WERI-Rb-1 (cell line): ENCODE measurements at places on chromosomes 16 and 17.

- DNase-seq = no peak
Measured at GRCh38 chr16:17466876-17467275, 3.9 kb downstream of the XYLT1 start.

DNA sequence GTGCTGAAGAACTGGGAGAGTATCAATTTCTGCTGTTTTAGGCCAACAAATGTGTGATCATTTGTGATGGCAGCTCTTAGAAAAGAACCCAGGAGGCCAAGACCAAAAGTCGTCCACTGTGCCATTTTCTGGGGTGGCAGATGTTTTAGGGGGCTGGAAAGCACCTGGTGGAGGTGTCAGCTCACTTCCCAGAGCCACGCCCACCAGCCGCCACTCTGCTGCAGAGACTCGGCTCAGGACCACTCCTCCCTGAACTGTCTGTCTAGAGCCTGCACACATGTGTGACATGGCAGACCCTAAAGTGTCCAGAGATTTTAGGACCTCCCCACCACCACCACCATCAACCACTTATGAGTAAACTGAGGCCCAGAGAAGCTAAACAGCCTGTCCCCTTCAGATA is 23.9 kb upstream of the RPL38 start:
- no peak for DNase-seq

GRCh38 chr16:8519179-8519578 is 71.1 kb downstream of the TMEM114 start:
- no peak for DNase-seq

- peak; percentile 89 for DNase-seq
Measured at GRCh38 chr17:78133971-78134898, 3.7 kb downstream of the TMC8 start.

DNA sequence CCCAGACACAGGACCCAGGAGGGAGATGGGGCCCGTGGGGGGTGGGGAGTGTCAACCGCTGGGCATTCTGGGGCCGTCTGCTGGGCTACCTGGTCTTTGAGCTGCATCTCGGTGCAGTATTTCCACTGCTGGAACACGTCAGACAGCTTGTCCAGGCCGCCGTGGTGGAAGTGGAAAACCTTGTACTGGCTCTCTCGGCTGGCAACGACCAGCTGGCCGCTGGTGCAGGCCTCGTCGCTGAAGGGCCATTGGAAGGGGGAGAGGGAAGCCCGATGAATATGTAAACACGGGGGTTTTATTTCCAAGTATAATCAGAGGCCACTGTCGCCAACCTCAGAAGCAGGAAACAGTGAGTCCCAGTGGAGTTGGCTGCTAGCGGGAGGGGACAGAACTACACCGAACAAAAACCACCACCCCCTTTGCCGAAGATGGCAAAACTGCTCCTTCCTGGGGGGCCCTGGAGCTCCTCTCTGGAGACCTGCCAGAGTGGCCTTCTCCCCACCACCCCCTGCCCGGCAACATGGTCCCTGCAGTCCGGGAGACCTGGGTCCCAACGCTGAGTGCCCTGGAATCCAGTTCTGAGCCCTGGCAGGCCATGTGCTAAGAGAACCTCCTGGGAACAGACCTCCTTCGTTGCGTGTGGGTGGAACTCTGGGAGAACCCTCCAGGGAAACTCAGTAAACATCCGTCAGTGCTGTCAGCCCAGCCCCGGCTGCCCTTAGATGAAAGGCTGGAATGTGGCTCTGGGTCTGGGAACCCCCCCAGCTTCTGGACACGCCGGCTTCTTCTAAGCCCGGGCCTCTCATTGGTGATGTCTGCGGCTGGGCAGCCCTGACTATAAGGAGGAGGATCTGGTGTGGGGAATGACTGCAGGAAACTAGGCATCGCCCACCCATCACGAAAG is 84.1 kb downstream of the TBC1D16 start:
- DNase-seq = peak; percentile 8

DNA sequence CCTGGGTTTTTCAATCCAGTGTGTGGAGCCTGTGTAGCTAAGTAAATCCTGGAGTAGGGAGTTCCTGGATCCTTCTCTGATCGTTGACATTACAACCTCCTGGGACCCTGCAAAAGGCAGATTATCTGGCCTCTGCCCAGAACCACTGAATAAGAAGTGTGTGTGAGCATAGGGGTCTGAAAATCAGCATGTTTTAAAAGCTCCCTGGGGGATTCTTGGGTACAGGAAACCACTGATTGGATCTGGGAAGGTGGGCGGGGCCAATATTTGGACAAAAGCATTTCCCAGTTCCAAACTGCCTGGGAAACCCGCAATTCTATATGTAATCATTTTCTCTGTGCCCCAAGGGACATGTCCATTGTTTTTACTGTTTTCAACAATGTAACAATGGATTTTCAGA is 27.2 kb upstream of the BEAN1 start:
- DNase-seq = no peak

- no peak for DNase-seq
Measured at GRCh38 chr17:65220732-65221131, 83.6 kb downstream of the RGS9 start.

- no peak for DNase-seq
Measured at GRCh38 chr17:42378959-42379594, 9.2 kb downstream of the STAT3 start.

DNA sequence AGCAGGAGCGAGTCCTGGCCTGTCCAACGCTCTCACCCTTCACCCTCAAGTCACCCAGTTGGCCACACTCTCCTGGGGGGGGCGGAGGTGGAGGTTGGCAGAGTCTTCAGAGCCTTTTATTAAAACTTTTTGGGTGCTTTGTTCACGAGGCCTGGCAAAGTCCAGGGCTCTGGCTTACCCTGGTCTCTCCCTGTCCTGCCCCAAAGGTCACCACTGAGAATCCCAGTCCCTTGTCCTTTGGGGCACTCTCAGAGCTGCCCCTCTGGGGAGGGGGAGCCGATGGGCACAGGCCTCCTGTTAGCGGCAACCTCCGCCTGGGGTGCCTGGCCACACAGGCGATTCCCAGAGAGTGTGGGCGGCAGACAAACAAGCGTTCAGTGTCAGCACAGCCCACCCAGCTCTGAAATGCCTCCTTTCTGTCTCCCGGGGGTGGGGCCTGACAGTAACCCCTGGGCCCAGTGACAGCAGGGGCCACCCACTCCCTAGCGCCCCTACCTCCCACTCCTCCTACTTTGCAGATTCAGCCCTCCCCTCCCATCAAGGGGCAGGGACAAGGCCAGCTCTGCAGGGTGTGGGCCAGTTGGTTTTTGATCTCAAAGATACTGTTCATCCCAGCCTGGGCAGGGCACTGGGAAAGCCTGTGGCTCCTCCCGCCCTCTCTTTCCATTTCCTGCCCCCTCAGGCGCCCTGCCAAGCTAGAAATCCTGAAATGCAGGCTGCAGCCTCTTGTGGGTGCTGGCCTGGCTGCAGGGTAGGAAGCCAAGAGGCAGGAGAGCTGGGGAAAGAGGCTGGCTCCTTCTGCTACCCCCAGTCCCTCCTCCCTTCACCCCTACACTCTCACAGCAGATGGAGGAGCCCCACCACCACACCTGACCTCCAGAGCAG is 36.6 kb upstream of the EMP2 start:
- no peak for DNase-seq

GRCh38 chr16:29641561-29641960 is 21.5 kb upstream of the SPN start:
- no peak for DNase-seq

DNA sequence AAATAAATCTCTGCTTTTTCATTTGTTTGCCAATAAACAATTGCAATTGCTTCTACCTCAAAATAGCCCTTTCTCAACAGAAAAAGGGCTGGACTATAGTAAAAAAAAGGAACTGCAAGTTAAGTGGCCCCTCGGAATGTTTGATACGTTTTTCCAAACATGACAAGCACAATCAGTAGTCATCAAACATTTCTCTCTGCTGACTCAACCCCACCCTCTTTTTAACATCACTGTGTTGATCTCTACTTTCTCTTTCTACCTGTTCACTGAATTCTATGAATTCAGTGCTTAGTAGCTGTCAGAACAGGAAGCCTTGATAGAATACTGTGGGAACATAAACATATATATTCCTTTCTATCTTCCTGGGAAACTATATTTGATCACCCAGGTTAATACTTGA is 116.5 kb upstream of the AXIN2 start:
- DNase-seq = no peak

DNA sequence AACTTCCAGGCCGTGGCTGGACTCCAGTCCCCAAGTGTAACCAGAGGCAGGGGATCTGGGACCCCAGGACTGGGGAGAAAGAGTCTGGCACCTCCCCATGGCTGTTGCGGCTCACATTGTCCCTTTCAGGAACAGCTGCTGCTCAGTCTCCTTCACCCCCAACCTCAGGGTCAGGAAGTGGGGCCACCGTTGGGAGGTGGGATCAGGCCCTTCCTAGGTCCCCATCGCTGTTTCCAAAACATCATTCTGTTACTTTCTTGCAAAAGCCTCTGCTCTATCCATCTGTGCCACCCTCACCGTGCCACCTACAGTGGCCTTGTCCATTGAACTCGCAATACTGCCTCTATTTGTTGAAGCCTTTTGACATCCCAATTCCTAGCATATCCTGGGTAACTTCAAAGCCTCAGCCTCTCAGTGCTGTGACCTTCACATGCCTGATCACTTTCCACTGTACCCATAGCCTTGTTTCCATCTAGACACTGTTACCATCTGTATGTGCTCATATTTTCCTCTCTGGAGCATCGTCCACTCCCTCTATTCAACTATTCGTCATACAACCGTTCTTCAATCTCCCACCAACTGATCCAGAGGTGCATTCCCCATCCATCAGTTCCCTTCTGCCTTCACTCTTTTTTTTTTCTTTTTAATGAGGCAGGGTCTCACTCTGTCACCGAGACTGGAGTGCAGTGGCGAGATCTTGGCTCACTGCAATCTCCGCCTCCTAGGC is 15.0 kb upstream of the SRCIN1 start:
- DNase-seq = no peak

DNA sequence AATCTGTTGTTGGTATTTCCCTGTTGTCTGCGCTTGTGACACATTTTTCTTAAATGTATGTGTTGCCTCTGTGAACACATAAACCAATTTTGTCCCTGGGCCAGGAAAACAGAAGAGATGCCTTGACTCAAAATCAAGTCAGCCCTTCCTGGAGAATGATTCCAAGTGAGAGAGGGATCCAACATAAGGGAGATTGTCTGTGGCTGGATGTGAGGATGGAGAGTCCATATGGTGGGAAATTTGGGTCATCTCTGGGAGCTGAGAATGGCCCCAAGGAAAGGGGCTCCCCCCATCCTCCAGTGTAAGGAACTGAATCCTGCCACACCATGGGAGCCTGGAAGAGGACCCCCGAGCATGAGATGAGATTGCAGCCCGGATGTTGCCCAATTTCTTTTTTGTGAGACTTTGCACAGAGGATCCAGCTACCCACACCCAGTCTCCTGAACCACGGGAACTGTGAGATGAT is 13.5 kb downstream of the CRYM start:
- no peak for DNase-seq

- no peak for DNase-seq
Measured at GRCh38 chr17:37083456-37083855, 134.7 kb downstream of the AATF start.

DNA sequence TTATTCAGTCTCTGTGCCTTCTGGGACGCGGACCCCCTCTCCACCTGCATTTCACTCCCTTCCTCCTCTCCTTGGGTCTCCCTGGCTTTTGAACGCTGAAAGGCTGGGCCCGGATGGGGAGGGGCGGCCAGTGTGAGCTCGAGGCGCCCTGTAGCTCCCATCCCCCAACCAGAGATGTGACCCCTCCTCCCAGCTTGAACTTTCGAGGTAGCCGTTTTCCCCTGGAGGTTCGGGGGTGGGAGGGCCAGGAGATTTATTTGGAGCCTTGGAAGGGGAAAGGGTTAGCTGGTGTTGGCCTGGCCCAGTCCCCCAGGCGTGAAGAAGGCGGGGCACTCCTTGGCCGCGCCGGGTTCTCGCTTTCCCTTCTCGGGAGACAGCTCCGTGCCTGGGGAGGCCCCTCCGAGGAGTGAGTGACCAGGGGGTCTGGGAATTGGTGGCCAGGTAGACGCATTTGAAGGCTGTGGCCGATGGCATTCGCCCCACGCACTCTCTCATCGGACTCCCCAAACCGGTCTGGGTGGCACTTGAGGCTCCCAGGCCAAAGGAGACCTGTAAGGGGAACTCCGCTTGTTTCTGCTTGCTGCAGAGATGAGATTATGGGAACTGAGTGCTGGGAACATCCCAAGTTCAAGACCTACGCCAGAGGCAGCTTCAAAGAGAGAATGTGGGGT is 942 bp downstream of the LDAF1 start:
- DNase-seq = peak; percentile 49

DNA sequence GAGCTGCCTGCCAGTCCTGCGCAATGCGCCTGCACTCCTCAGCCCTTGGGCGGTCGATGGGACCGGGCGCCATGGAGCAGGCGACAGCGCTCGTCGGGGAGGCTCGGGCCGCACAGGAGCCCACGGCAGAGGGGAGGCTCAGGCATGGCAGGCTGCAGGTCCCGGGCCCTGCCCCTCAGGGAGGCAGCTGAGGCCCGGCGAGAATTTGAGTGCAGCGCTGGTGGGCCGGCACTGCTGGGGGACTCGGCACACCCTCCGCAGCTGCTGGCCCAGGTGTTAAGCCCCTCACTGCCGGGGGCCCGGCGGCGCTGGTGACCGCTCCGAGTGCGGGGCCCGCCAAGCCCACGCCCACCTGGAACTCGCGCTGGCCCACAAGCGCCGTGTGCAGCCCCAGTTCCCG is 13.6 kb upstream of the FADS6 start:
- no peak for DNase-seq

DNA sequence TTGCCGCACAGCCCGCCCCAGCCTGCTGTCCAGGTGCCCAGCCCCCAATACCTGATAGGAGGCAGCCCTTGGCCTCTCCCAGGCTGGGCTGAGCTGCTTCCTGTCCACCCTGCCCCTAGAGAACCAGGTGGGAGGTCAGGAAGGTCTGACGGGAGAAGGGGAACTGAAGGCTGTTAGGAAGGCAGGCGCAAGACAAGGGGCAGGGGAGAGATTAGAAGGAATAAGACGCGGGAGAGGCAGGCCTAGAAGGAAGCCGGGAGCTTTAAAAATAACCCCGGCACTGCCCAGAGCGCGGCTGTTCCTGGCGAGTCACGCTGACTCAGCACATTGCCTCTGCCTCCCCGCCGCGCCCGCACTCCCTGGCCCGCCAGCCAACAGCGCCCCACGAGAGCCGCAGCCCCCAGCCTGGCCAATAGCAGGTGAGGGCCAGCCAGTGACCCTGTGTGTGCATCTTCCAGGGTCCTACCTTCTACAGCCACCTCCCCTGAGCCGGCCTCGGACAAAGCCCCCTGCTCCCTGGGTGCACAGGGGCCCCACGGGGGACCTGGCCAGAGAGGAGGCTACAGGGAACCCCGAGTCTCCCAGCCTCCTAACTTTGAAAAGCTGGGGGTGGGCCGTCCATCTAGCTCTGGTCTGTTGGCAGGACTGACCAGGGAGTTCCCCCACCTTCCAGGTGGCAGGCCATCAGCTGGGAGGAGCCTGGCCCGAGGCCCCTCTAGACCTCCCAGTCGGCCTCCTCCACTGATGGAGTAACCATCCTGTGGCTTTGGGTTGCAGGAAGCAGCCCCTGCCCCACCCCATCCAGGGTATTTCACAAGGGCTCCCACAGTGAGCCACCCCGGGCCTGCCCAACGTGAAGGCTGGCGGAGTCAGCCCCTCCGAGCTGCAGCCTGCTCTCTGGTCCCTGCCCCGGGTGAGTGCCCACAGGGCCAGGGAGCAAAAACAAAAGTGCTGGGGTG is 4.0 kb downstream of the MAFG start:
- peak; percentile 87 for DNase-seq

GRCh38 chr17:80254396-80255251 is 6.0 kb upstream of the RNF213 start:
- no peak for DNase-seq
